ENCODE measurements at places on chromosomes 4 and X.

GRCh38 chr4:100841911-100842310, 324.1 kb upstream of the EMCN start:
- DNase-seq = no peak

- DNase-seq = no peak
Observed at GRCh38 chrX:154827194-154828015, 7.1 kb downstream of the SMIM9 start.

- no peak for DNase-seq
Observed at GRCh38 chrX:107712231-107713202, 63.1 kb downstream of the TSC22D3 start.

- DNase-seq = no peak
Observed at GRCh38 chrX:49862093-49862492, 17.2 kb upstream of the USP27X start.

DNA sequence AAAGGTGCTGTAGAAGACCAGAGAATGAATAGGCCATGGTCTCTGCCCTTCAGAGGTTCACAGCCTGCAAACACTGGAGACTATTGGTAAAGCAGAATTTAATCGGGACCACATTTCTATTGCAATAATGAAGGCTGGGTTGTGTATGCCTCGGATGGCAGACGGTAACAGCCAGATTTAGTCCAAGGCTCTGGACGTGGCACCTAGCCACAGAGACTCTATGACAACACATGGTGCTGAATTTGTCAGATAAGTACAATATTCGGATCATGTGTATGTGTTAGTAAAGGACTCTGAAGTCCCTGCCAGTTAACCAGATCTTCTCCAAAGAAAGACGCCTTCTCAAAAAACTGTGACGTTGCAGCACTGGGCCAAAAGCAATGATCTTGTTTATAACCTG, 129.0 kb downstream of the DCTD start:
- DNase-seq = no peak

GRCh38 chr4:26137288-26137687, 183.5 kb upstream of the RBPJ start:
- DNase-seq = no peak

DNA sequence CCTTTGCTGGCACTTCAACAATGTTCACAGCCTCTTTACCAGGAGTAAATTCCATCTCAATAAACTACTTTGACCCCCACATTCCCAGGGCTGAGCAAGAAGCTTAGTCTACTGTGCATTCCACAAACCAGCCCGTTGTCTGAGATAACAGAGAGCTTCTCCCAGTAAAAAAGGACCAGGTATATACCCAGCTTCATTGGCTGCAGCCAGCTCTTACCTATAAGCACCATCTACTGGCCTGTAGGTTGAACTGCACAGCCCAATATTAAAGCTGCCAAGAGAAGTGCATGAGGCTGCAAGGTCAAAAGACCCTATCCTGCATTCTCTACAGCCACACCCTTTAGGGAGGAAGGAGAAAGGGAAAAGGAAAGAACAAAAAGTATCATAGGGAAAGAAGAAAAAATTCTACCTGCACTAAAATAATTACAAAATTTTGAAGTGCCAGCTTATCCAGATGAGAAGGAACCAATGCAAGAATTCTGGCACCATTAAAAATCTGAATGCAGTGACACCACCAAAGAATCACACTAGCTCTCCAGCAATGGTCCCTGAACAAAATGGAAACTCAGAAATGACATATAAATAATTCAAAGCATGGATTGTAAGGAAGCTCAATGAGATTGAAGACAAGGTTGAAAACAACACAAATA, 45.7 kb upstream of the INTU start:
- DNase-seq = peak; percentile 3
